ENCODE measurements at places on chromosomes 7 and 10.

DNA sequence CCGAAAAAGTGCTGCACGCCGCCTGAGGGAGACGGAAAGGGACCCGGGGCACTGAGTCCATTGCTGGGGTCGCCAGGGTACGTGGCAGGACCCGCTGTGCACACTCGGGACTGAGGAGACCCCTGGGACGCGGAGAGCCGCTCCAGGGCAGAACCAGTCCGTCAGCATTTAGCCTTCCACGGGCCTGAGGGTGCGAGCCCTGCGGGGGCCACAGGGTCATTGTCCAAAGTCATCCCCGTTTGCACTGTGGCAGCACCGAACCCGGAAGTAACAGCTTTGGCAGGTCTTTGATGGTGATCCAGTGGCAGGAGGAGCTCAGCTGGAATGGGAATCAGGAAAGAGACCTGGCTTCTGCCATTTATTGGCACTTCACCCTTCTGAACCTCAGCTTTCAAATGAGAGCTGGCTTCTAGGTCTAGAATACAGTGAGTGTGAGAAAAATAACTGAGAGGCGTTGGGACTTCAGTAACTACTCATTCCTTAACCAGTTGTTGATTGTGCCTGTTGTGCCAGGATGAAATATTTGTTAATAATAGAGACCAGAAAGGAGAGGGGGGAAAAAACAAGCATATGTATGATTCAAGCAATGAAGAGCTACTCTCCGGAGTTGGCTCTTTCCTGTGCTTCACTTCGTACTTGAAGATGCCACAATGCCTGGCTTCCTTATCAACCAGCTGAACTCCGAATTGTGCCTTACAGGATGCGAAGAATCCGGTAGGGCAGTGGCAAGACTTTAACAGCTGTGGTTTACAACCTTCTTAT is 811 bp upstream of the ARHGAP12 start:
- DNase-seq = peak; percentile 25

GRCh38 chr10:24444337-24444736 is 235.4 kb downstream of the KIAA1217 start:
- DNase-seq = no peak

DNA sequence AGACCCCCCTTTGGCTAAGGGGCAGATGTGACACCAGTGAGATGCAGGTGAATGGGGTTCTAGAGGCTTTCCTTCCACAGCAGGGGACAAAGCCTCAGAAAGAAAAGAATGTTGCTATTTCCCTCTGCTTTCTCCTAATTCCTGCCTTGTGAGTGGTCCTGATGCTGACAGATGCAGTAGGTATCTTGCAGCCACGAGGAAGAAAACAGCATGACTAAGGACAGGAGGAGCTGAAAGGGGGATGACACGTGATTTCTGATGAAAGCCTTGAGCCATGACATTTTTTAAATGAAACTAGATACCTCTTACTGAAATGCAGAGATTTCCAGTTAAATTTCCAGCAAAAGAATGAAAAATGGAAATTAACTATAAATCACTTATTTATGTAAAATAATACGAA is 92.4 kb downstream of the C1GALT1 start:
- no peak for DNase-seq

DNA sequence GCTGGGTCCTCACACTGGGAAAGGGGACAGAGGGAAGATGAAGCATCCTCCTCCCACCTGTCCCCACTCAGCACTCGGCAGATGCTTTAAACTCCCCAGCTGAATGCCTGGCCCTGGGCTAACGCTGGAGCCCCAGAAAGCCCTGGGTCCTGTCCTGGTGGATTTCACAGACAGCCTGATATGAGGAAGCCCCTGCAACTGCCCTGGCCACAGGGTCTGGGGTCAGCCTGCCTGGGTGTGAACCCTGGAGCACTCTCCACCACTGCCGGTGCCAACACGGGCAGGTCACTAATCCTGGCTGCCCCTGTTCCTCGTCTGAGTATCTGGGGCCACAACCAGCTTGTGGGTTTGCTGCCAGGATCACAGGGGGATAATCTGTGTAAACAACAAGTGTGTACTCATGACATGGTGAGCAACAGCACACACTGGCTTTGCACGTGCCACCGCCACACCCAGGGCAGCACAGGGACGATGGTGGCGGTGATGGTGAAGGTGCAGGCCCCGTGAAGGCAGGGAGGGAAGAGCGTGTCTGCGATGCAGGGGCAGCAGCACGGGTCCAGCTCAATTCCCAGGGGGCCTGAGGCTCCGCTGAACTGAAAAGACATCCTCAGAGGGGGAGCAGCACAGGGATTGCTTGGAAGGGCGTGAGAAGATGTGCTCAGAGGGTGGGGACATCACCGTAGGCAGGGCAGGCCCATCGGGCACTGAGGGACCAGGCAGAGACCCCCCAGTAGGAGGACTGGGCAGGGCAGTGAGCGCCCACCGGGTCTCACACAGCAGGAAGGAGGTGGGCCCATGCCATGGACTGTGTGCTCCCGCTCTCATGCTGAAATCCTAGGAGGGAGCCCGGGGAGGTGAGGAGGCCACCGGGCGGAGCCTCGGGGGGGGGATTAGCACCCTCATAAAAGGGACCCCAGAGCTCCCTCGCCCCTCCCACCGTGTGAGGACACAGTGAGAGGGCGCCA is 238.7 kb downstream of the MAD1L1 start:
- DNase-seq = no peak

DNA sequence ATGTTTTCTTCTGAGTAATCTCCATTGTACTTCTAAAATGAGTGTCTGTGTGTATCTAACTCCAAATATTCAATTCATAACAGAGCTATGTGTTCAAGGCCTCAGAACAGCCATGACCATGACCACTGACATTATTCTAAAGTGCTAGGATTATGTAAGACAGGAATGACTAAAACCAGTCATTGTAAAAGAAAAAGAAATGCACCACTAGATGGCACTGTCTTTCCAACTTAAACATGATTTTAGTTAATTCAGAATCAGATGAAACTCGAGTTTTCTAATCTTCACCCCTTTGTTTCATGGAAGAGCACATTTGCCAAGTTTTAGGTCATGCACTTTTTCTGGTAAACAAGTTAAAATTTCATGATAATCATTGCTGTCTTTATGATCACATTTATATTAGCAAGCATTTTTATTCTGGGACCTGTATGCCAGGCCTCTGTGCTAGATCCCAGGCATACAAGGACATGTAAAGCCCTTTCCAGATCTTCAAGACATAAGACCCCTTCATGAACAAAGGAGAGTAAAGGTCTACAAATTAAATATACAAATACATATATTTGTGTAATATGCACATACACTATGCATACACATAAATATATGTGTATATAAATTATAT is 26.1 kb upstream of the RSU1 start:
- no peak for DNase-seq

DNA sequence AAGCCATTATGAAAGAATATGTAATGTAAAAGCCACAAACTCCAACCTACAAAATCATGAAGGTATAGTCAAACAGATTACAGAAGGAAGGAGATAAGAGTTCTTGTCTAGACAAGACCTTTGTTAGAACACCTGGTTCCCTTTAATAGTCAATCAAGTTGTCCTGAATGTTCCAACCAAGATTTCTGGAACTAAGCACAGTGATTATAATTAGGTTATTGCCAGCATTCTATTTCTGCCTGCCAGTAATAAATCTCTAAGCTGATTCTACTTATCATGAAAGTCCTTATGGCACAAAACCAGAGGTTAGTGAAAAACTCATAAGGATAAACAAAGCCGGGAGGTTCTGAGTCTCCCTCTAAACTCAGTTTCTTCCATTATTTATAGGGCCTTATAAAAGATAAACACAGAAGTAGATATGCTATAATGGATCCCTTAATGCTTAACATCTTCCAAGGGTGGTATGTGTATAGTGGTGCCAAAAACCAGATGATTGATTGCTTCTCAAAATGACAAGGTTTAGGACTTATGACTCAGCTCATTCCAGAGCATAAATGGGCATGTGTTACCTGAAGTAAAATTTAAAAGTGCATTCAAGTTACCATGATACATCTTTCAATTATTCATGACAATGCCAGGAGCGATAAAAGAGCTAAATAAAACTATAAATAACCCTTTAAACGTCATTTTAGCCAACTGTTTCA is 237.2 kb downstream of the CSTF2T start:
- DNase-seq = no peak

DNA sequence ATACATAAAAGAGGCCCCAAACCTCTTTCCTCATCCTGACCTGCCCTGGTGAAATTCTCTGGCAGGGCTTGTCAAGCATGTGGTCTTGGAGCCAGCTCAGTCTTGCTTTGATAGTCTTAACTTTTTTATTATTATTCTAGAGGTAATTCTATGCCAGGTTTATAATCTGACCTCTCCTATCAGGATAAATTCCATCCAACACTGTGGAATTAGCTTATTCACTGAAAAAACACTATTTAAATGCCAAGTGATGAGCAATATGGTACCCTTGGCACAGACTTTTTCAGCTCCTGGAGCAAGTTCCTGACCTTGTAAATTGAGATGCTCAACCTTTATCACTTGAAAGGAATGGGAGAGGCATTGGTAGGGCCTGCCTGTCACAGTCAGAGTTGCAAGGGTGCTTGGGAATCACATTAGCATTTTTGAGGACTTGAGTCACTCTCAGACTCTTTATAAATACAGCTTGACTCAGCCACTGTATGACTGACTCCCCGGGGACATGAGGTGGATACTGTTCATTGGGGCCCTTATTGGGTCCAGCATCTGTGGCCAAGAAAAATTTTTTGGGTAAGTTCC is at the start of gene CPA4:
Gene CPA4, plus strand, starts transcription at position 480 of the 576 bp plus-strand sequence. Its CDS starts 20 bp downstream, at position 500.
- DNase-seq = no peak

DNA sequence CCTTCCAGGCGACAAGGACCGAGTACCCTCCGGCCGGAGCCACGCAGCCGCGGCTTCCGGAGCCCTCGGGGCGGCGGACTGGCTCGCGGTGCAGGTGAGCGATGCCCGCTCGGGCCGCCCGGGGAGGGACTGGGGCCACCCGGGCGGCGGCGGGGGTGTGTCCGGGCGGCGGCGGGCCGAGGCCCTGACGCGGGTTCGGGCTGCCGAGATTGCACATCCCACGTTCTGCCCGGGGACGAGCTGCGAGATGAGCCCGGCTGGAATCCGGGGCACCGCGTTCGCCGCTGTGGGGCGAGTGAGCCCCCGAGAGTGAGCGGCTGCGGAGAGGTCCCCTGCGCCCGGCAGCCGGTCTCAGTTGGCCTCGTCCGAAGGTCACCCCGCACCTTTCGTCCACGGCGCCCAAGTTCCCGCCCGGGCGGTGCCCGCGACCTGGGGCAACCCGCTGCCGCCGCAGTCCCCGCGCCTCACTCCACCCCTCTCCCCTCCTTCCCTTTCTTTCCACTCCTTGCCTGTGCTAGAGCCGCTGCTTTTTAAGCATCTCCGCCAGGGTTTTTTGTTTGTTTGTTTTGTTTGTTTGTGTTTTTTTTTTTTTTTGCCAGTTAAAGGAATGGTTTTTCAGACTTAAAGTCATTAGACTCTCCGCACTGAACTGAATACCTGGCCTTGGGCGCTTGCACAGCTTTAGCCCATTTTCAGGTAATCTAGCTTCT is 515 bp downstream of the RALA start:
- no peak for DNase-seq

GRCh38 chr7:91814189-91814588 is 66.3 kb downstream of the MTERF1 start:
- no peak for DNase-seq

GRCh38 chr7:151080067-151080521 is 515 bp downstream of the FASTK start:
- DNase-seq = no peak

DNA sequence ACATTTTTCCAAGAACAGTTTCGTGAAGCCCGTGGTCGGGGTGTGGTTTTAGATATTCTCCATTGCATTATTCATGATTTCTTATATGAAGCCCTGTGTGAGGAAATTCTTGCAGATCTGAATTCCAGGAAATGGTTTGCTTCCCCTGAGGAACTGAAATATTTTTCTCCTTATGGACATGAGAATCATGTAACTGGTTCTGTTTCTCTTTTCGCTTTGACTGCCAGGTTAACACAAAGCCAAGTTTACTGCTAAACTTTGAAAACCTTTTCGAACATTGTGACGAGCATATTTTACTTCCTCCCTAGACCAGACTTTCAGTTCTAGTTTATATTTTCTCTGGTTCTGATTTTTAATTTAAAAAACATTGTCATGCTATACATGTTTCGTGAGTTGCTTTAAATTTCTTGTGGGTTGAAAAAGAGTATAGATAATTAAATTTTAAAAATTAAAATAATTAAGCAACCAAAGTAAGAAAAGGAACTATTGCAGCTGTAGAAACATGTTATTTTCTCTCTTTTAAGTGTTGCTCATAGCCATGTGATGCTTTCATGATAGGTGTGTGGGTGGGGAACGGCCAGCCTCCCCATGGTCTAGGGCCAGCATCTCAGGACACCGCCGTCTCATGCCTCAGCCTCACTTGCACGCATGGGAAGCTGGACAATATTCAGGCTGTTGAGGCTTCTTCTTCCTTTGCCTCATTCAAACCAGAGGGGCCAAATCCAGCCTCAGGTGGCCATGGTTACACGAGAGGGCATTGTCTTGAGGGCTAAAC is 97.1 kb downstream of the CREB5 start:
- DNase-seq = no peak

DNA sequence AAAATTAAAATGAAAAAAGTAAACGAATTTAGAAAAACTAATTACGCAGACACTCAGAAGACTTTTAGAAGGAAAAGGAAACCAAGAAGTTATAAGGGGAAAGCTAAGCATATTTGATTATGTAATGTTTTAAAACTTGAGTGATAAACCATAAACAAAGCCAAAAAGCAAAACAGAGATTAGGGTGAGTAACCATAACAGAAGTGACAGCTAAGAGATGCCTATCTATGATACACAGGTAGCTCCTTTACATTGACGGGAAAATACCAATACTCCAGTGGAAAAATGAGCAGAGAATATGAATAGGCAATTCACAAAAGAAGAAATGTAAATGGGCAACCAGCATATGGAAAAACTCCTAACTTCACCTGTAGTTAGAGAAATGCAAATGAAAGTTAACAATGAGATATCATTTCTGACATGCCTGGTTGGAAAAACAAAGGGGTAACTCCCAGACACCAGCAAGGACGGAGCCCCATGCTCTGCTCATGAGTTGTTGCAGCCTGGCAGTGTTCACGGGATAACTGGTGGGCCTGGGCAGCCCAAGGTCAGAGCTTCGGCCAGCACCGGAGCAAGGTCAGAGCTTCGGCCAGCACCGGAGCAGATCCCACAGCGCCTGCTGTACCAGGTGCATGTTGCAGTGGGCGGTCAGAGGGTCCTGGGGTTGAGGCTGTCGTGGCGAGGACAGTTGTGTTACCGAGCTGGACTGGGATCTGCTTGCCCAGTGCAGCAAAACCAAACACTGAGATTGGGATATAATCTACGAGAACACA is 58.9 kb downstream of the ALOX5 start:
- DNase-seq = no peak

Data from CD4-positive, alpha-beta T cell treated with Interleukin-1 beta for 1 hour (primary cell).